ENCODE measurements at places on chromosomes 2 and 18.

DNA sequence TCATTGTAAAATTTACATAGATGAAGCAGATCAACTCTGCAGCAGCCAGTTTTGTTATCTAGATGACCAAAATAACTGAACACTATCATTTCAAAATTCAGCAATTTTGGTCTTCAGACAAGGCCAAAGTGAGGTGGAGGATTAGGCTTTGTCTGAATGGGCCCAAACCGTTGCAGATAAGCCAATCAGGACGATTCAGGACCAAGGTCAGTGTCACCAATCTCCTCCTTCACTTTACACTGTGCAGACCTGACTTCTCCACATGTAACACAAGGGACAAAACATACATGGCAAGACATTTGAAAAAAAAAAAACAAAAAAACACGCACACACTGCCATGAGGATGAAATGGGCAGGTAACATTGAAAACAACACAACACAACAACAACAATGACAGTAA is 211.2 kb downstream of the NAPG start:
- no peak overlapping the region for H3K4me3 ChIP-seq
- no peak overlapping the region for H3K27ac ChIP-seq
- no peak for DNase-seq
- H3K36me3 ChIP-seq, result no peaks in the 10 kb centered on the region

GRCh38 chr2:161030260-161031063 is 129.8 kb upstream of the TANK start:
- peaks cover 15% of the 10 kb centered on the region for H3K4me1 ChIP-seq
- H3K4me3 ChIP-seq, result no peak overlapping the region
- peak overlapping the region; percentile 37 for H3K27ac ChIP-seq
- H3K27me3 ChIP-seq, result no peaks in the 10 kb centered on the region
- peak; percentile 79 for DNase-seq

- peak; percentile 47 for DNase-seq
- peak overlapping the region; percentile 35 for H3K4me3 ChIP-seq
These were observed 186.5 kb upstream of the FANCL start for GRCh38 chr2:58427572-58428095.

DNA sequence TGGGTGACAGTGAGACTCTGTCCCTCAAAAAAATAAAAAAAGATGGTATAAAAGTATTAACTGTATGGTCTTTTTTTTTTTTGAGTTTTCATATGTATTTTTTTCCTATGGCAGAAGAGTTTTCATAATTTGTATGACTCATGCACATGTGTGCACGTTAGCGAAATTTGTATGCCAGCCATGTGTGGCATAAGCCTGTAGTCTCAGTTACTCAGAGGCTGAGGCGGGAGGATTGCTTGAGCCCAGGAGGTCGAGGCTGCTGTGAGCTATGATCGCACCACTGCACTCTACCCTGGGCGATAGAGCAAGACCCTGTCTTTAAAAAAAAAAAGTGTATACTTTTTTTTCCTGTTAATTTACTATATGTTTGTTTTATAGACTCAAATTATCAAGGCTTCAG is 160.8 kb downstream of the TGIF1 start:
- H3K4me3 ChIP-seq, result no peak overlapping the region
- no peaks in the 10 kb centered on the region for H3K27me3 ChIP-seq
- no peak for DNase-seq
- H3K36me3 ChIP-seq, result no peaks in the 10 kb centered on the region
- no peak overlapping the region for H3K27ac ChIP-seq

GRCh38 chr2:205245001-205245400 is 437.3 kb upstream of the NRP2 start:
- H3K36me3 ChIP-seq, result no peaks in the 10 kb centered on the region
- no peaks in the 10 kb centered on the region for H3K27me3 ChIP-seq
- DNase-seq, result no peak
- H3K4me1 ChIP-seq, result no peaks in the 10 kb centered on the region

DNA sequence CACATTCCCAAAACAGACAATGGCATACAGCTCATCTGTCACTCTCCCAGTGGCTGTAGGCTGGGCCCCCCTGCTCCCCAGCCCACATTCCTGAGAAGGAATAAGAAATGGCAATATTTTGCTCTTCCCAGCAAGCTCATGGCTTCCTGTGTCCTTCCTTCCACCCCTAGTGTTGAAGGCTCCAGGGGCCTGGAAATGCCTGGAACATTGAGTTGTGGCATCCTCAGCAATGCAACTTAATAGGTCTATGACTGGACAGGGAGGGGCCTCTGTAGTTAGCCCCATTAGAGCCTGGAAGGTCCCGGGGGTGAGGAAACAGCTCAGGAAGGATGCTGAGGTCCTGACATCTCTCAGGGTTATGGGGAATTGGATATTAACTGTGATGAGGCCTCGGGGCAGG is 3.3 kb downstream of the KIF3C start:
- no peak overlapping the region for H3K27ac ChIP-seq
- no peaks in the 10 kb centered on the region for H3K27me3 ChIP-seq
- DNase-seq, result no peak
- no peaks in the 10 kb centered on the region for H3K36me3 ChIP-seq
- H3K4me1 ChIP-seq, result peaks cover 28% of the 10 kb centered on the region
- H3K4me3 ChIP-seq, result no peak overlapping the region

DNA sequence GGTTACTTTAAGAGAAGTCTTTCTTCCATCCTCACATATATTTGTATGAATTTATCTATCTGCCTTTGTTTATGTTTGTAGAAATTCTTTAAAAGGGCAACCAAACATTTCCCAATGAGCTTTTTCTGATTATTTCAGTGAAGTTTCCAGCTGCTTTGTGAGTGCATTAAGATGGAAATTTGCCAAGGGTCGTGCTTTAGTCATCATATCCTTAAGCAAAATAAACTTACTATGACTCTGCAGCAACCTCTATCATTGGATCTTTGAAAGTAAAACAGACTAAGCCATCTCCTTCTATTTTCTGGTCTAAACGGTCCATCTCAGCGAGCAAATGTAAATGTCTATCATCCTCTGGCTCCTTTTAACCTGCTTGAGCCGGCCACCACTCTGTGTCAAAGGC is 489.3 kb downstream of the SOX11 start:
- H3K36me3 ChIP-seq, result no peaks in the 10 kb centered on the region
- H3K27me3 ChIP-seq, result no peaks in the 10 kb centered on the region
- DNase-seq, result no peak

DNA sequence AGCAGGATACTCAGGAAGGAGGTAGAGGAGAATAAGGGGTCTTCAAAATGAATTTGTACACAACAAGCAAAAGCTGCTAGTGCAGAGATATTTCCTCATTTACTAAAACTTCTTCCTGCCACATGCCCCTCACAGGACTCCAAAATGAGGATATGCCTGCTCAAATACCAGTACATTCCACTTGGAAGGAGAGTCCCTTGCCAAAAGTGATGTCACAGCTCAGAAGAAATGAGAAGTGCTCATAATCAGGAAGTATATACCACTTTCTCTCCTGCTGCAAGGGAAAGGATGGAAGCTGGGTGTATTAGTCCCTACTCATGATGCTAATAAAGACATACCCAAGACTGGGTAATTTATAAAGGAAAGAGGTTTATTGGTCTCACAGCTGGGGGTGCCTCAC is 87.7 kb upstream of the FSHR start:
- H3K27me3 ChIP-seq, result no peaks in the 10 kb centered on the region
- H3K36me3 ChIP-seq, result no peaks in the 10 kb centered on the region
- DNase-seq, result no peak
- no peak overlapping the region for H3K27ac ChIP-seq

DNA sequence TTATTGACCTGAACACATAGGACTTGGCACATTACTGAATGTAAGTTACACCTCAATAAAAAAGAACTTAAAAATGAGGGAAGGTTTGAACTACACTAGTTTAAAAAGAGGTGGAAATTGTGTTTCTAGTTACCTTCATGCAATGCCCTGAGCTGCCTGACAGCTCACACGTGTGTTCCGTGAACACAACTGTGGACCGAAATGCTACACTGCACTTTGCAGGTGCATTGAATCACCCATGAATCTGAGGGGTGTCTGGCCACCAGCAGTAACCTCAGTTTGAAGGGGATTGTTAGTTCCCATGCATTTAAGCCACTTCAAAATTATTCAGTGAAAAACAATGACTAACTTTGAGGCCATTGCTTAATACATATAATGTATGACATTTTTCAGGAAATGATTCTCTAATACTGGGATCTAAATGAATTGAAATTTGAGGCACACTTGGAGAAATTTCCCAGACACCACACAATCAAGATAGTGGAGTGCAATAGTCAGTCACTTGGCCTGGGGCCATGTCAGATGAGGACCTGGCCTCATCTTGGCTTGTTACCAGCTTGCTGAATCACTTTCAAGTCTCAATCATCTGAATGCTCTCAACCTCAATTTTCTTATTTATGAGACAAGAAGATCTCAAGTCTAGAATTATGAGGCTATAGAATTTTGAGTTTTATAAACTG is 59.3 kb downstream of the MYL12B start:
- H3K27me3 ChIP-seq, result no peaks in the 10 kb centered on the region
- no peak for DNase-seq
- peaks cover 9% of the 10 kb centered on the region for H3K4me1 ChIP-seq
- no peak overlapping the region for H3K27ac ChIP-seq
